ENCODE measurements at places on chromosomes 5 and 9.
A peak's percentile ranks its signal among the peaks of the same experiment; 100 is the strongest.

GRCh38 chr9:82134010-82134409, 145.4 kb downstream of the SPATA31D1 start:
- no peak for DNase-seq

GRCh38 chr5:76691467-76692273, 24.3 kb upstream of the F2R start:
- no peak for DNase-seq

GRCh38 chr5:173391031-173391430, 62.8 kb upstream of the STC2 start:
- DNase-seq, result no peak

- DNase-seq, result no peak
Observed at GRCh38 chr9:114382699-114383520, 4.9 kb downstream of the AKNA start.

GRCh38 chr5:42514754-42515153, 91.5 kb downstream of the GHR start:
- peak; percentile 12 for DNase-seq

- DNase-seq, result no peak
Observed at GRCh38 chr9:38062498-38063362, 6.3 kb downstream of the SHB start.

DNA sequence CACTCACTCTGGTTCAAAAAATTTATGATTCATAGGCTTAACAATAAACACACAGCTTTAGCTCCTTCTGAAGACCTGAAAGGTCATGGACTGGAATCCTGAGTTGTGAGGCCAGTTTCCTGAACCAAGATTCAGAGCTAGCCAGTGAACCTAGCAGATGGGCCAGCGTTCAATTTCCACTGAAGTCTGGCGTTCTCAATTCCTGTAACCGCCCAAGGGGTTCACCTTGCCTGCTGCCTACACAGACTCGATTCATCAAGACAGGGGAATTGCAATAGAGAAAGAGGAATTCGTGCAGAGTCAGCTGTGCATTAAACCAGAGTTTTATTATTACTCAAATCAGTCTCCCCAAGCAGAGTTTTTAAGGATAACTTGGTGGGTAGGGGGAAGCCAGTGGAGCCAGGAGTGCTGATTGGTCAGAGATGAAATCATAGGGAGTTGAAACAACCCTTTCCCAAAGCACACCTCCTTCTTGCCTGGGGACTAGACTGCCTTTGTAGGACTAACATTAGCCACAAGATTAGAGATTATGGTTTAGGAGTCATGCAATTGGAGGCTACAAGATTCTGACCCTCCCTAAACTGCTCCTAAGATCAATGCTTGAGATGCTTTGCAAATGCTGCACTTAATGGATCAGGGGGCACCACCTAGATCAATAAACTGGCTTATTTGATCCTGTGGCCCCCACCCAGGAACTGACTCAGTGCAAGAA, 117.5 kb upstream of the SHB start:
- DNase-seq, result no peak

DNA sequence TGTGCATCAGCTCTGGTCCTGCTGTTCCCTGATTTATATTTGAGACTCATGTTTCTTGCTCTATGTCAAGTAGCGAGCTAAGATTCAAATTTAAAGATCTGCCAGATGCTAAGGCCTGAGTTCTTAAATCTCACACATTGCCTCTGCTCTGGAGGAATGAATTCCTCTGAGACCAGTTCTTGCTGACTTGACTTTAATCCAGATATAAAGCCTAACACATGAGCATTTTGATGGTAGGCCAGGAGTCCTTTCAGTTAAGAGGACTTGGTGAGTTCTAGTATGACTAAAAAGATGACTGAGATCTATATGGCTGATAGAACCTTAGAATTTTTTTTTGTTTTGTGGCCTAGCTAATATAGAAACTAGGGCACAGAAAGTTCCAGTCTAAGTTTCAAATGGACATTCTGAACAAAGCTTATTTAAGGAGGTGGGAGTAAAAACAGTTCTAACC, 1.3 kb upstream of the INIP start:
- DNase-seq, result peak; percentile 0

GRCh38 chr5:39648848-39649227, 224.1 kb upstream of the DAB2 start:
- no peak for DNase-seq

GRCh38 chr5:181167814-181168488, 20.6 kb downstream of the OR2V2 start:
- DNase-seq, result peak; percentile 13

DNA sequence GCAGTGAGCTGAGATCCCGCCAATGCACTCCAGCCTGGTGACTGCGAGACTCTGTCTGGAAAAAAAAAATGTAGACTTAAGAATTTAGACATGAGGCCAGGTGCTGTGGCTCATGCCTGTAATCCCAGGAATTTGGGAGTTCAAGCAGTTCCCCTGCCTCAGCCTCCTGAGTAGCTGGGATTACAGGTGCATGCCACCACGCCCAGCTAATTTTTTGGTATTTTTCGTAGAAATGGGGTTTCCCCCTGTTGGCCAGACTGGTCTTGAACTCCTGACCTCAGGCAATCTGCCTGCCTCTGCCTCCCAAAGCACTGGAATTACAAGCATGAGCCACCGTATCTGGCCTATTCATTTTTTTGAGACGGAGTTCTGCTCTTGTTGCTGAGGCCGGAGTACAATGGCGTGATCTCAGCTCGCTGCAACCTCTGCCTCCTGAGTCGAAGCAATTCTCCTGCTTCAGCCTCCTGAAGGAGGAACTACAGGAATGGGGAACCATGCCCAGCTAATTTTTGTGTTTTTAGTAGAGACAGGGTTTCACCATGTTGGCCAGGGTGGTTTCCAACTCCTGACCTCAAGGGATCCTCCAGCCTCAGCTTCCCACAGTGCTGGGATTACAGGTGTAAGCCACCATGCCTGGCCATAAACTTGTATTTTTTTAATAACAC, 14.0 kb downstream of the DDX46 start:
- no peak for DNase-seq

DNA sequence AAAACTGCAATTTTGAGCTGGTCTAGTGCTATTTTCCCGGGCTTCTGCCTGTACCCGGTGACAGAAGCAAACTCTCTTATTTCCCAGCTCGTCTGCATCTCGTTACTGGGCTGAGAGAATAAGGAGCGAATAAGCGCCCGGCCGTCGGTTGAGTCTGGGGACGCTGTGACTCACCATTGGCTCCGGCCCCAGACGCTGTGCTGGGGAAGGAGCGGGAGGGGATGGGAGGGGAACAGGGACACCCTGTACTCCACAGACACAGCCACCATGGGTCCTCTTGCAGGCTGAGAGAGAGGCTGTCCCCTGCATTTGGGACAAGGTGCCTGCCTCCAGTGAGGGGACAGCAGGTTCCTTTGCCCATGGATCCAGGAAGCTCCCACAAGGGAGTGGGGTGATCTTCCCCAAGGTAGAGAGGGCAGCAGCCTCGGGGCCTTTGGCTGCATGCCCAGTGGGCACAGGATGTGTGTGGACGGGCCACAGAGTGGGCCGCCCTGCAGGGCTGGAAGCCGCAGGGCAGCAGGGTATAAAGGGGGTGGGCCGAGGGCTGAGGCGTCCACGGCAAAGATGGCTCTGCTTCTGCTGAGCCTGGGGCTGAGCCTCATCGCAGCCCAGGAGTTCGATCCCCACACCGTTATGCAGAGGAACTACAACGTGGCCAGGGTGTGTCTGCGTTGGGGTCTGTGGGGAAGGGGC, at the start of gene LCN9:
Gene LCN9, plus strand, starts transcription at position 552 of the 693 bp plus-strand sequence. Its CDS starts 13 bp downstream, at position 565.
- DNase-seq, result no peak

DNA sequence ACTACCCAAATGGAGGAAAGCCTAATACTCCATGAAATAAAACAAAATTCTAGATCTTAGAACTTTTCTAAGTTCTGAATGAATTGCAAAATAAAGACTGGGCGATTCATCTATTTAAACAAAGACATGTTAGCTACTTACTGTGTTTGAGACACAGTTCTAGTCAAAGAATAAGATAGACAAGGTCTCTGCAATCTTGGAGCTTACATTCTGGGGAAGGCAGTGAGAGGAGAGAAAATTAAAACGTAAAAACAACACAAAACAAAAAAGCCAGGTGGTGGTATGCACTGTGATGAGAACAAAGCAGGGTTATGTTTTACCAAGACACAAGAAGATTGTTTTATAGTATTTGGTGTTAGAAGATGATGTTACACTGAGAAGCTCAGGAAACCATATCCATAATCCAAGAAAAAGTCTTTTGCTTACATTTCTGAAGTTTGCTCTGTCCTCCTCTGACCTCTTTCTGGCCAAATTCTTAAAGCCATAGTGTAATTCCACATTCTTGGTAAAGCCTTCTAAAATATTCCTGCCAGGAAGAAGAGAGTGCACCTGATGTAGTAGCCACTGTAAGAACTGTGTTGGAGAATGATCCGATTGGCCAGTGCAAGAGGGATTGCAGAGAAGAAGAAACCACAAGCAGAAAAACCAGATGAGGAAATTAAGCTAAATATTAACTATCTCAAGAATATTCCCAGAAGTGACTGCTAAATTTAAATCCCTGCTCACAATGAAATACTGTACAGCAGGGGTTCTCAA, 218.4 kb downstream of the PCSK1 start:
- no peak for DNase-seq

GRCh38 chr9:112110777-112111113, 64.4 kb downstream of the SUSD1 start:
- DNase-seq, result no peak
